ENCODE measurements at places on chromosomes 16 and 17.

DNA sequence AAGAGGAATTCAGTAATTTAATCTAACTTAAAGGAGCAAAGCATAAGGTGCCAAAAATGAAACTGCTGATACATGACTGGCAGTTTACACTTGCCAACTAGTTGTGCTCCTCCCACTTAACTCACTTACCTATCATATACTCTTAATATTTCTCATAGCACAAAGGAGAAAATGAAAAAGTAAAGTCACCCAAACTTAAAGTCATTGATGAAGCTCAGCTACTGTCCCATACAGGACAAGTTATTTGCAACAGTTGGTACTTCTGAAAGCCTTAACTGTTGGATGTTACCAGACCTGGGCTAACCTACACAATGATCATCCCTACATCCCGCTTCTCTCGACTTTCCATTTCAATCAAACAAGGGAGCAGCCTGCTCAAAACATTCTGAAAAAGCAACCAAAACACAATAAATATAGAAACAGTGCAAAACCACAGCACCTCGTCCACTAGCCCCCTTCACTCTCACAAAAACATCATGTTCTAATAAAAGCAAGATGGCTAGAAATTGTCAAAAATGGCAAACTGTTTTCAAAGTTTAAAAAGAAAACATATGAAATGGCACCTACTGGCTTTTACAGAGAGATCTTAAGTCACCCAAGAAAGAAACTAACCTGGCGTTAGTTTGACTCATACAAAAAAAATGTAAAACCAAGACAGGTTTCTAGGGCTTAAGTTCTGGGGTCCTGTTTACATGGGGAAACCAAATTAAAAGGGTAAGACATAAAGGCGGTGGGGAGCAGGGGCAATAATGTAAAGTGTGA lies 868 bp downstream of the MED13 start:
- DNase-seq, result no peak

- DNase-seq, result no peak
Observed at GRCh38 chr16:63925221-63925620, 1196.6 kb downstream of the CDH11 start.

DNA sequence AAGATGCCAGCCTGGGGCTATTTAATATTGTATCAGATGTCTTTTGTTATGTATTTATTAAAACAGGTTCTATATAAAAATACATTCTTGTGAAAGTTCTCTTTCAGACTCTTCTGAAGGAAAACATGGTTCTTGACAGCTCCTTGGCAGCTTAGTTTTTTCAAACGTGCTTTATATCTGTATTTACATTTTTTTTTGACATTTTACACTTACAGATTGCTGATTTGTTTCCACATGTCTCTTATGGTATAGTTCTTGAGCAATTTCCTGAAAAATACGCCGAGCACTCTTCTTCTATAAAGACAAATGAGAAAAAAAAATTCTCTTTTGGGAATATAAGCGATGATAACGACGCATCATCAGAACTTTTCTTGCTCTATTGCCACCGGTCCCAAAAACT lies 9.5 kb downstream of the IGSF6 start:
- no peak for DNase-seq

DNA sequence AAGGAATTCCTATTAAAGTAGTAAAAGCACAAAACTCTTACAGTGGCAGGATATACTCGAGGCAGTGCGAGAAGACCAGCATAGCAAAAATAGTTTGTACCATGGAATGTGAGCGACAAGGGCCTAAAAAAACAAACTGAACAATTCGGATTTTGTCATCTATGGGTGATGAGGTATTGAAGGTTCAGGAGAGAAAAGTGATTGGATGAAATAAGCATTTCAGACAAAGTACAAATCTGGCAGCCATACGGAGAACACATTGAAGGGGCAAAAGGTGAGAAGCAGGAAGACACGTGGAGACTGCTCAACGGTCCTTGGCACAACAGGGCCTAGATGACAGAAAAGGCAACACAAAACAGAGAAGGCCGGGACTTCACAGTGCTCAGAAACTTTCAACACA lies 22.5 kb downstream of the MYH10 start:
- no peak for DNase-seq

GRCh38 chr17:77319211-77320043 lies 178.7 kb downstream of the SEC14L1 start:
- no peak for DNase-seq

GRCh38 chr17:31532526-31532925 lies 141.1 kb downstream of the RAB11FIP4 start:
- DNase-seq, result no peak

- DNase-seq, result no peak
Observed at GRCh38 chr17:13885953-13886889, 183.1 kb upstream of the COX10 start.

GRCh38 chr17:16976725-16977550 lies 5.0 kb upstream of the TNFRSF13B start:
- DNase-seq, result no peak

Measured in NCI-H1930 (cell line).